NCI-H2029 treated with DMSO at 0.1 percent for 48 hours (cell line): ENCODE measurements at places on chromosomes 5 and 9.
A peak's percentile ranks its signal among the peaks of the same experiment; 100 is the strongest.

GRCh38 chr9:2424619-2425033 is 197.0 kb upstream of the VLDLR start:
- no peak for DNase-seq

- DNase-seq, result no peak
These were observed 56.0 kb downstream of the PLK2 start for GRCh38 chr5:58403822-58404433.

- no peak for DNase-seq
These were observed 676 bp downstream of the NOL6 start for GRCh38 chr9:33472881-33473615.

GRCh38 chr9:124222918-124223720 is 34.6 kb upstream of the NEK6 start:
- peak; percentile 73 for DNase-seq

DNA sequence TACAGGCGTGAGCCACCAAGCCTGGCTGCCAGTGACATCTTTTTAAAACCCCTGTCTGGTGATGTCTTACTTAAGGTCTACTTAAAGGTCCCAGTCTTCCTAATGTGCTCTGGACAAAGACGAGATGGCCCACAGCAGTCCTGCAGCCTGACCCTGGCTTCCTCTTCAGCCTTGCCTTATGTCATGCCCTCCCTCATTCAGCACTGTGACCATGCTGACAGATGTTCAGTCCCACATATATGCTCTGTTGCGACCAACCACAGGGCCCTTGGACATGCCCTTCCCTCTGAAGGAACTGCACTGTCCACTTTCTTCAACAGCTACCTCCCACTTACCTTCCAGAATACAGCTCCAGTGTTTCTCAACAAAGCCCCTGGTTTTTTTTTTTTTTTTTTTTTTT is 172.8 kb upstream of the PANK3 start:
- DNase-seq, result no peak

DNA sequence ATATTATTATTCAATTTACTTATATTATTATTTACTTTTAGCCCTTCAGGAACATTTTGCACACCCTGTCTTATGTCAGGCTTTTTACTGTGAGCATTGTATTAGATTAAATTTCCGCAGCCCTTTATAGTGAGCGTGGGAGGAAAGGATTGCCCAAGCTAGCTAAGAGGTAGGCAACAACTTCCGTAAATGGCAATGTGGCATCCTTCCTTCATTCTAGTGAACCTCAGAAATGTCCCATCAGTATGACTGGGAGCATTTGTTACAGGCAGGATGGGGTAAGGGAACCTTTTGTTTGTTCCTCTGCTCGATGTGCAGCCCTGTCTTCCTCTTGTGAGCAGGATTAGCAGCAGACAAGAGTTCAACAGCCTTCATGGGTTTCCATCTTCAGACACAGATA is 6.2 kb upstream of the CD180 start:
- no peak for DNase-seq

- DNase-seq, result no peak
These were observed 212.2 kb downstream of the FSTL4 start for GRCh38 chr5:133400120-133400519.

DNA sequence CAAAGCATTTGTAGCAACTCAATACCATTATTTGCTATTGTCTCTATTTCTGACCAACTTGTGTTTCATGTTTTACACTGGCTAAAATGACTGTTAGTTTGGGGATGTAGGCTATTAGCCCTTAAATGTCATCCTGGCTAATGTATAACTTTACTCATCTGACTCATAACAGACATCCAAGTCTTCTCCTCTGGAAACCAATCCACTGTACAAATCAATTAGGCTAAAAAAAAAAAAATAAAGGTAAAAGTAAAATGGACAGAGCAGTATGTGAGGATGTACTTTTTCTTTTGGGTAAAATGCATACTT is 20.6 kb downstream of the MEGF9 start:
- no peak for DNase-seq

DNA sequence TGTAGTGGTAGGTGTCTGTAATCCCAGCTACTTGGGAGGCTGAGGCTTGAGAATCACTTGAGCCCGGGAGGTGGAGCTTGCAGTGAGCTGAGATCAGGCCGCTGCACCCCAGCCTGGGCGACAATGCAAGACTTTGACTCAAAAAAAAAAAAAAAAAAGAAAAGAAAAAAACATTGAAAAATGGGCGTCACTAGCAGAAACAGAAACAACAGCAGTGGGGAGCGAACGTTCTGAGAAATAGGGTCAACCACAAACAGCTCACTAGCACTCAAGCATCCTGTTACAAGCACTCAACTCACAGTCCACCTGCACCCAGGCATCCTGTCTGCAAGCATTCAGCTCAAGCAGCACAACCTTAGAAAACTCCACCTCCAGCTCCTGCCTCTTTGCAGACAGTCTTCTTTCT is 17.2 kb downstream of the TRIM14 start:
- DNase-seq, result peak; percentile 96

GRCh38 chr5:60649288-60649917 is 50.6 kb downstream of the DEPDC1B start:
- DNase-seq, result no peak

DNA sequence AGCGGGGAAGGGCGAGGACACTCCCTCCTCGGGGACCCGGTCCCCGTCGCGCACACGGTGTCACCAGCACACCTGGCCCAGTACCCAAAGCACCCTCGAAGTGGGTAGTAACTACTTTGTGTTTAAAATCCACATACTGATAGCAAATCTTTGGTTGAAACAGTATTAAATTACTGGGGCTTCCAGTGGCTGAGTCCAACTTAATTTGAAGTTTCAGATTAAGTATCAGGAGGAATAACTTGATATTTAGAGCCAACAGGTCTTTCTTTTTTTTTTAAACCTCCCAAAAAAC is 615 bp downstream of the ATG10 start:
- DNase-seq, result no peak

- no peak for DNase-seq
These were observed 33.1 kb downstream of the ANP32B start for GRCh38 chr9:98016137-98016680.

DNA sequence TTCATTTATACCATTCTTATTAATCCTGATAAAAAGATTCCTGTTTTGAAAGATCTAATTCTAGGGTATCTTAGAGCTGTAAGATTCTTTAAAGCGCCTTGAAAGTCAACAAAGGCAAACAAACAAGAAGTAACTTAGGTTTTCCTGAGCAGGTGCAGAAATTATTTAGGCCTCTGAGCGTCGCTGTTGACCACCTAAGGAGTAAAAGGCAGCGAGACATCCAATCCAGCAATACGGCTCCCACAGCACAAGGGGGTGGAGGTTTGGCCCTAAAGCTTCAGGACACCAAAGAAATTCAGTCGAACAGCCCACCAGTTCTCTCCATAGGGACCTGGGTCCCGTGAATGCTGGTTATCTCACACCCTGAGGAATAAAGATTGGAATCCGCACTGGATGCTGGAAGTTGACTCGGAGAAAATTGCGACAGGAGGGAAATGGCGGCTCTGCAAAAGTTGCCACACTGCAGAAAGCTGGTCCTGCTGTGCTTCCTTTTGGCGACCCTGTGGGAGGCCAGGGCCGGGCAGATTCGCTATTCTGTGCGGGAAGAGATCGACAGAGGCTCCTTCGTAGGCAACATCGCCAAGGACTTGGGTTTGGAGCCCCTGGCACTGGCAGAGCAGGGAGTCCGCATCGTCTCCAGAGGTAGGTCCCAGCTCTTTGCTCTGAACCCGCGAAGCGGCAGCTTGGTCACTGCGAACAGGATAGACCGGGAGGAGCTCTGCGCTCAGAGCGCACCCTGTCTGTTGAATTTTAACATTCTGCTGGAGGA is at the start of gene PCDHGA2:
TSS of gene PCDHGA2 (plus strand) at position 223 of the 769 bp plus-strand sequence.
- DNase-seq, result no peak

DNA sequence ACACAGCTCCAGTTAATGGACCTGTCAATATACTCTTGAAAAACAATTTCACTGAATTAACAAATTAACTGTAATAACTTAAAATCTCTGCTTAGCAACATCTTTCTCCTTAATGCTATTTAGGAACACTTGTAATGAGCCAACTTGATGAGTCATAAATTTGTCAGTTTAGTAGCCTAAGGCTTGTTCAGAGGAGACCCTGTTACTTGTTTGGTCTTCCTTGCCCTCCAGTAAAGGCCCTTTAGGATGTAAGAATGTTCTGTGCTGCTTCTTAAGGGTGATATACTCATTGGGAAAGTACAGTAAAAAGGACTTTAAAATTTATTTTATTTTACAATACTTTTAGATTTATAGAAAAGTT is 11.4 kb upstream of the MATR3 start:
- DNase-seq, result no peak

- no peak for DNase-seq
These were observed 22.0 kb downstream of the CHD1 start for GRCh38 chr5:98906756-98907355.

DNA sequence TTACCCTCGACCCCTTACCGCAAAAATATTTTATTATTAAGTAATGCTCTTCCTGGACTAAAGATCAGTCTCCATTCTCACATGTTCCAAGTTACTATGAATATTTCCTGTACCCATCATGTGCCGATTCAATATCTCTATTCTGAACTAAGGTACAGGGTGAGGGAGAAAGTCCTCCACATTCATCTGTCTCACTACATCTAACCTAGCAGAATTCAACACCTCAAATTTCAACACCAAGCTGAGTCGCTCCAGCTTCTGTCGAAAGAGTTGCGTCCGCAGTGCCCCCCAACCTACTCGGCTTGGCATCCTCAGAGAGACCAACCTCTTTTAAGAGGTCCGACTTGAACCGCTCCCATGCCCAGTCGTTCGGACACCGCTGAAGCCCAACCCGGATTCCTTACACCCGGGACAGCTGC is 1.0 kb downstream of the CERT1 start:
- no peak for DNase-seq

DNA sequence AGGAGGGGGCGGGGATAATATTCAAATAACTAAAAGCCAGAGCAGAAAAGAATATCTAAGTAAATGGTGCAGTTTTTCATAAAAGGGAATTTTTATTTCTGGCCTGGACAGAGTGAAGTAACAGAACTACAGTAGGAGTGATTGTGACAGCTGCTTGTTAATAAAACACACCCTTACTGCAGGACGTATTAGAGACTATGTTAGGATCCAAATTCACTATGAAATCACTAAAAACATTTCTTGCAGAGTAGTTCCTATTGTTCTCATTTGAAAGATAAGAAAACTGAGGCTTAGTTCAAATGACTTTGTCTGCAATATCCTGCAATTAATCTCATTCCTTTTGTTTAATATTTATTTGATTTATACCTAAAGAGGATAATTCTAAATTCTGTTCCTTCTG is 39.5 kb downstream of the FAM174A start:
- DNase-seq, result no peak

DNA sequence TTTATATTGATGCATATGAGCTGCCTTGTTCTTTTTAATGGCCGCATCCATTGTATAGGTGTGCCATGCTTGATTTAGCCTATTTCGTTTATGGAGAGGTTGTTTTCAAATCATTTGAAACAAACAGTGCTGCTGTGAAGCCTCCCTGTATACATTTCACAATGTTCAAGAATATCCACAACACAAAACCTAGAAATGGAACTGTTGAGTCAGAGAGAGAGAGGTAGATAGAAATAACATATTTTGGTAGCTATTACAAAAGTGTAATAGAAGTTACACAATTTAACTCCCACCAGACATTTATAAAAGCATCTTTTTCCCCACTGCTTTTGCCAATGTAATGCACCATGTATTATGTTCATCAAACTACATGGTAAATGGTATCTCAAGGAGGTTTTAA is 82.0 kb downstream of the FRMD3 start:
- DNase-seq, result no peak

- DNase-seq, result no peak
These were observed 21.9 kb downstream of the CD14 start for GRCh38 chr5:140611020-140611521.

DNA sequence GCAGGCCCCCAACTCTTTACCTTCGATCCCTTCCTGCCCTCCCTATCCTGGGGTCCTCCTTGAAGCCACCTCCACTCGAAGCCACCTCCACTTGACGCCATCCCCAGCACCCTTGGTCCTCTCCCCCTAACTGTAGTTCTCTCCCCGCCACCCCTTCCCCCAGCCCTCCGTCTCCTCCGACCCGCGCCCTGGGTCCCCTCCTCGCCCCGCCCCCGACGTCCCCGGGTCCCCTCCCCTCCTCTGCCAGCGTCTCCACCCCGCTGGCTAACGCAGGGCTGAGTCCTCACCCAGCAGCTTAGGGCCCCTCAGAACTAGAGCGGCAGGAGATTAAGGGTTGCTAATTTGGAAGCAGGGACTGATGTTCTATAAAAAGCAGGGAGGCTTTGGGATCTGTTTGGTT is 30.6 kb upstream of the ANKRD33B start:
- DNase-seq, result no peak

GRCh38 chr5:20554001-20554400 is 566.0 kb upstream of the CDH18 start:
- no peak for DNase-seq

- no peak for DNase-seq
These were observed 23.6 kb downstream of the OLFML2A start for GRCh38 chr9:124800306-124801259.

DNA sequence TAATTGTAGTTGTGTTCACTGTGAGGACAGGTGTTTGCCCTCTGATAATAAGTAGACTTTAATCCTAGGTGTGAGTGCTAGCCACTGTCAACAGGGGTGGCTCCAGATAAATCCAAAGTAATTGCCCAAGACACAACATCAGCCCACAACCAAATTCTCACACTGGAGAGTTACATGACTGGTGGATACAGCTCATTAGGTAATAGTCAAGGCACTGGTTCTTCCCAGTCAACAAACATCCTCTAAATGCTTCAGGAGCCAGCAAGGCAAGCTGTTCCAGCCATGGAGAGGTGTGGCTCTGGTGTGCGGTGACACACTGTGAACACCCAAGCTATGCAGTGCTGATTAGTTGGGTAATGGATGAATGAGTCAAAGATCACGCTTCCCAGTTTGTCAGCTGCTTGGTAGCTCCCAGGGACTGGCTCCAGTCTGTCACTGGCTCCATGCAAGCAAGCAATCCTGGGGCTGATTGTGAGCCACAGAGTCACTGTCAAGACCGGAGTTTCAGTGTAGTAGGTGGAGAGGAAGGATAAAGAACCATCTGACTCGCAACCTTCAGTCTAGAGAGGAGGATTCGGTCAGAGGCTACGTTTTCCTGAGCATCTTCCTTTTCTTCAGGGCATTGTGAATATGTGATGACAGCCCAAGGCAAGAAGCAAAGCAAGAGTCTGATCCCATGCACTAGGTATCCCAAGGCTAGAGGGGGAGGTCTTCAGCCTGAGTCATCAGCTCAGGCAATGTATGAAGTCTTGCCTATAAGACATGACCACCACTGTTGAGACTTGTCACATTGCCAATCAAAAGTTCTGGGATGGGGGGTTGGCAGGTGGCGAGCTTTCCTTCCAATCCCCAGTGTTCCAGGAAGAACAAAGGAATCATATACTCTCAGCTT is 63.1 kb downstream of the UGCG start:
- peak; percentile 79 for DNase-seq
